ENCODE measurements at places on chromosomes 16 and 17. TPM values are rescaled to one million over a fixed set of nuclear protein-coding genes. Genes with fewer than 3 reads are reported as not detected.

Gene SOX9
- total RNA-seq = 60.2 TPM

Gene KRT25
- not detected for total RNA-seq

Gene CRHR1
- 22.5 TPM for total RNA-seq

Gene MEIOB
- total RNA-seq = not detected

Gene ABCA8
- 124 TPM for total RNA-seq

Gene CDH3
- total RNA-seq = 4.8 TPM

Gene SOCS1
- total RNA-seq = not detected

Gene EMC6
- total RNA-seq = 25.0 TPM

Gene DGKE
- total RNA-seq = 36.5 TPM

Gene SLC35G6
- total RNA-seq = not detected

Gene ACSM2A
- not detected for total RNA-seq

Gene DHRS7C
- not detected for total RNA-seq

Gene ARHGDIA
- 188 TPM for total RNA-seq

Gene CMTR2
- 9.3 TPM for total RNA-seq

Gene CCL23
- total RNA-seq = not detected

Gene HLF
- 86.5 TPM for total RNA-seq

All from dorsolateral prefrontal cortex (tissue), 122 donors.